ENCODE measurements at places on chromosomes 6 and 20.

DNA sequence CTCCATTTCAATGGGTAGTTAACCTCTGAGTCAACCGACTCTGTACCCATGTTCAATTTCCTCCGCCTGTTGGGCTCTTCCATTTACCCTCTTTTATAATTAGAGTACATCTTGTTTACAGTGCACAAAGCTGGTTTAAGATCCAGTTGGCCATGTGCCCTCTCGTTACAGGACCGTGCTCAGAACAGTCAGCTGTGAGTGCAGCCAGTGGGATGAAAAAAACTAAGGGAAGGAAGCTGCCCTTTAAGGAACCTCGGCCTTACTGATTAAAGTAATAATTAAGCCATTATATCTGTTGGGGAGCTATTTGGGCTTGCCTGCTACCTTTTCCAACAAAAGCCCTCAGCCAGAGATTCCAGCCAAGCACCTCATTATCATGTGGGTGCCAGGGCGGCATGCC, 68.8 kb downstream of the TMEM170B start:
- DNase-seq: no peak

- no peak for DNase-seq
Measured at GRCh38 chr6:3389390-3390167, 67.3 kb downstream of the SLC22A23 start.

GRCh38 chr20:259981-260380, 2.5 kb downstream of the DEFB132 start:
- DNase-seq: no peak

GRCh38 chr6:109194880-109195279, 99.6 kb downstream of the CEP57L1 start:
- DNase-seq: no peak

- DNase-seq: no peak
Measured at GRCh38 chr6:3301506-3301905, 42.8 kb downstream of the PSMG4 start.

DNA sequence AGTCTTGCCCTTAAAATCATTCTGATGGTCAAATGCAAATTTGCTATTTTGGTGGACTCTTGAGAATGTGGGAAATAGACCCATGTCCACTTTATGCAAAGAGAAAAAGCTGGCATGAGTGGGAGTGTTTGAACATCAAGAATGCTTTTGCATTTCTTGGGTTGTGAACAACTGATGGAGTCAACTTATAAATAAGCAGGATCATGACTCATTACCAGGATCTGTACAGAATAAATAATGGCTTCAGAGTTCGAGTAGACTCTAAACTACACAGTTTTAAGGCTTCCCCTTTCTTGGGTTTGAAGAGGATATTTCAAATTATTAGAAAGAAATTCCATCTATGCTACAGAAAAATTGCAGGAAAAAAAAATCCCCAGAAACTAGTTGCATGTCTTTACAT, 195.5 kb downstream of the EYA4 start:
- no peak for DNase-seq

GRCh38 chr6:19864285-19864684, 27.1 kb downstream of the ID4 start:
- DNase-seq: no peak

DNA sequence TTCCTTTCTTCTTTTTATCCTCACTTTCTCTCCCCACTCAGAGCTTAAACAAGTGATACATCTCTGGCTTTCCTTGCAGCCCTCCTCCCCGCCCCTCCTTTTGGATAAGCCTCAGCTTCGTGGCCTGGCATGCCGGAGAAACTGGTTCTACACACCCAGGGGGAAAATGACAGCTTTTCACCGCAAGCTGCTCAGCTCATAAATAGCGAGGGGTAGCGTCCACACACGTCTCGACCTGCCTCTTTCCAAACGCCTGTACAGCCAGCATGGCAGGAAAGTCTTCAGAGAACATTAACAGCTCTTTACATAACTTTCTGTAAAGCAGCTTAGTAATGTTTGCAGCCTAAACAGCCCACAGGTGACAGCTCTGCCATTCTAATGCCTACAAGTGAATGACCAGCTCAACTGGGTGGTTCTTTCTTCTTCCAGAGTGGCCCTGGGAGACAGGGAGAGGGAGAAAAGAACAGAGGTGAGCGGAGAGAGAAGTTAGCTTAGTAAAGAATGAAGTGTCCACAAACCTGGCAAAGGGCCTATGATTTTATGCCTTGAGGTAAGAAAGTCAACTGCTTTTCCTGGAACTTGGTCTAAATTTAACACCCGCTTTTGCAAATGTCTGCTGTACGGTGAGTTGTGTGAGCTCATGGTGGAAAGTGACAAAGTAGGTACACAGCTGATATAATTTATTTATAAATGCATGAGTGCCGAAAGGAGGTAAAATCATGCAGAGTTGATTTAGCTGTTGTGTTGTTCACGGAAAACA, 251.5 kb downstream of the TFAP2A start:
- DNase-seq: no peak

DNA sequence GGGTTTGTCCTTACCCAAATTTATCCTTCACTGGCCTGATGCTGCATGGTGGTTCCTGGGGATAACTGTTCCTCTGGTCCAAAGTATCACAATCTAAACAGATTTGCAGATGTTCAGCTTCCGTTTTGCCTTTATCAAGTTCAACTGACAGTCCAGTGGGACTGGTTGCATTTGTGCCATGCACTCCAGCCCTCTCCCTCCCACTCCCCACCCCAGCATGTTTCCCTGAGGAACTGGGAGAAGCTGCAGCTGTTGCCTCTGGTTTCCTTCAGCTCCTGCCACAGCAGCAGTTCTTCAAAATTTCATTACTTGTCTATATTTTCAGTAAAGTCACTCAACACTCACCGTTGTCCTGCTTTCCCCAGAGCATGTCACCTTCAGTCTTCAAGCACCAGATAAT, 39.5 kb upstream of the KIF16B start:
- no peak for DNase-seq

DNA sequence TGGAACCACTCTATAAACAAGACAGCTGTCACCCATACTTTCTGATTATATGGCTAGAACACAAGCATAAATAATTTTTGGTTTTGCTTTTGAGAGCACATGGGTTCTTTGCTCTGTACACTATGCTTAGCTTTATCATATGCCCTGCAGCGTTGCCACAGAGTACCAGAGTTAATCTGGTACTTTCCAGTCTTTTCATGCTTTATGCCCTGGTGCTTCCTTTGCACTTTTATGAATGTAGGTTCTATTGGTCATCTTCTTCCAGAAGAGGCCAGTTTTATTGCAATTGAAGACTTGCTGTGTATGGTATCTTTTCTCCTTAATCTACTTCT, 20.8 kb downstream of the SHLD1 start:
- DNase-seq: no peak

GRCh38 chr6:127938701-127939100, 37.8 kb upstream of the THEMIS start:
- no peak for DNase-seq

DNA sequence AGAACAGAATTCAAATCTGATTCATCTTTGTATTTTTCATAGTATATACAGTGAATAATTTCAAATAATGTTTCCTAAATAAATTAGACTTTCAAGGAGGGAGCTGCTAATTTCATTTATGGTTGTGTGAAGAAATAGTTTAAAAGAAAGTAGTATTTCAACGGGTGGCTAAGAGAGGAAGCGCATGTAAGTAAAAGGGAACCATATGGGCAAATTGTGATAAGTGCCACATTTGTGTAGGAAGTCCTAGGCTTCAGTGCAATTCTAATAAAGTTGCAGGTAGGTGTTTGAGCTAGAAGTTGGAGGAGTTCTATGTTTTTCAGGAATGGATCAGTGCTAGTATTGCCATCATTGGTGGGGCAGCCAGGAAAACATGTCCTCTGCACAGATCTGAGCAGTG, 178.8 kb upstream of the PRDM1 start:
- DNase-seq: no peak

- DNase-seq: no peak
Measured at GRCh38 chr20:49961413-49961812, 21.4 kb upstream of the SNAI1 start.

- no peak for DNase-seq
Measured at GRCh38 chr6:109087661-109088264, 6.9 kb downstream of the SESN1 start.

- no peak for DNase-seq
Measured at GRCh38 chr6:81436990-81437389, 315.5 kb downstream of the TENT5A start.

DNA sequence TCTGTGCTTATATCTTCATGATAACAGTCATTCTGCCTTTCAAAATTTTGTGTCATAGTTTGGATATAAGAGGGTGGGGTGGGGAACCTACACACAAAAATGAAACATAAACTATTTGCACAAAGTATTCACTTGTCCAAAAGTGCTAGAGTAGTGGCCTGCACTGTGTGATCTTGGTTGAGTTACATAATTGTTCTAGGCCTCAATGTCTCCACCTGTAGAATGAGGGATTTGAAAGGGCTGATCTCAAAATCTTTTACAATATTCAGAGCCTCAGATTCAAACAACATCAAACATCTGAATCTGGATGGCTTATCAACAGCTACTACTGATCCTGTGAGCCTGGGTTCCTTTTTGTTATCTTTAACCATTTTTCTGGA, 64.3 kb upstream of the TMEM30A start:
- no peak for DNase-seq

DNA sequence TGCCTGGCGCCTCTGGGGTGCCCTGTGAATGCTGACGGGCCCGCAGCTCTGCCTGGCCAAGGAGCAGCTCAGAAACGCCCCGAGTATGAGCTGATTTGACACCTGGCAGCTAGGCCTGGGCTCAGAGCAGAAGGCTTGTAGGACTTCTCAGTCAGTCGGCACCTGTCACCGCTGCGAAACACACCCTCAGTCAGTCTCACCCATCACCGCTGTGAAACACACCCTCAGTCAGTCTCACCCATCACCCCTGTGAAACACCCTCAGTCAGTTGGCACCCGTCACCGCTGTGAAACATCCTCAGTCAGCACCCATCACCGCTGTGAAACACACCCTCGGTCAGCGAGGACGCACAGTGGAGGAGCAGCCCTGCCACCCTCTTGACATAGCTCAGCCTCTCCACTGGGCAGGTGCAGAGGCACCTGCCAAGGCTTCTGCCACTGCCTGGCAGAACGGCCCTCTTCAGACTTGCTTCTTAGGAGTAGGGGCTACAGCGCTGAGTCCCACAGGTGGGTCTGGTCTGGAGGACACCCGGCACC, 109.0 kb downstream of the PSMB1 start:
- DNase-seq: no peak

All from D721Med (cell line).